ENCODE measurements at places on chromosomes 4 and X.

DNA sequence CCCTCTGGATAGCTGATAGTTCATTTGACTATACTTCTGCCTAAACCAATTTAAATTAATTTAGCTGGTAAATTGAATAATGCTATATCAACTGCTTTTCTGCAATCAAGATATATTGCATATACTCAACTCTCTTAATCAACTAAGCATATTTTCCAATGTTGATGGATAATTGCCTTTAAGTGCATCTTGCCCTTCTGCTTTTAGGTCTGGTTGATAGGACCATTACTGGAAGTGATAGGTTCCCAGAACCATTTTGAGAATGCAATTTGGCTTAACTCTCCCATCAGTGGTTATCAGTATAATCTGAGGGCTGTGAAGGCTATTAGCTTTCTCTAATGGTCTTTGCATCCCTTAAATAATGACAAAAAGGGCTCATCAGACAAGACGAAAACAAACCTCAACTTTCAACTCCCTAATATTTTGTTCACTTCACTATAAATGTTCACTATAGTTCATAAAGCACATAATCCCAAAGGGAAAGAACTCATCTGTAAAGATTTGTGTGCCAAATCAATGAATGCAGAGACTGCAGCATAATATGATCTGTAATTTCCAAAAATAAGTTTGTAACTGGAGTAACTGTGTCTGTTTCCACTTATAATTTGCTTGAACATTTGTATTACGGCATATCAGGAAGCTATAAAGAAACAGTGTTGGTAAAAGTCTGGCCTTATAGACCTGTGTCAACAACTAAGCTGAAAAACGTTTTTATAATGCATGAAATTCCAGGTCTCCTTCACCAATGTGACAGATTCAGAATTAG is 273.6 kb downstream of the FBXO8 start:
- DNase-seq, result no peak

DNA sequence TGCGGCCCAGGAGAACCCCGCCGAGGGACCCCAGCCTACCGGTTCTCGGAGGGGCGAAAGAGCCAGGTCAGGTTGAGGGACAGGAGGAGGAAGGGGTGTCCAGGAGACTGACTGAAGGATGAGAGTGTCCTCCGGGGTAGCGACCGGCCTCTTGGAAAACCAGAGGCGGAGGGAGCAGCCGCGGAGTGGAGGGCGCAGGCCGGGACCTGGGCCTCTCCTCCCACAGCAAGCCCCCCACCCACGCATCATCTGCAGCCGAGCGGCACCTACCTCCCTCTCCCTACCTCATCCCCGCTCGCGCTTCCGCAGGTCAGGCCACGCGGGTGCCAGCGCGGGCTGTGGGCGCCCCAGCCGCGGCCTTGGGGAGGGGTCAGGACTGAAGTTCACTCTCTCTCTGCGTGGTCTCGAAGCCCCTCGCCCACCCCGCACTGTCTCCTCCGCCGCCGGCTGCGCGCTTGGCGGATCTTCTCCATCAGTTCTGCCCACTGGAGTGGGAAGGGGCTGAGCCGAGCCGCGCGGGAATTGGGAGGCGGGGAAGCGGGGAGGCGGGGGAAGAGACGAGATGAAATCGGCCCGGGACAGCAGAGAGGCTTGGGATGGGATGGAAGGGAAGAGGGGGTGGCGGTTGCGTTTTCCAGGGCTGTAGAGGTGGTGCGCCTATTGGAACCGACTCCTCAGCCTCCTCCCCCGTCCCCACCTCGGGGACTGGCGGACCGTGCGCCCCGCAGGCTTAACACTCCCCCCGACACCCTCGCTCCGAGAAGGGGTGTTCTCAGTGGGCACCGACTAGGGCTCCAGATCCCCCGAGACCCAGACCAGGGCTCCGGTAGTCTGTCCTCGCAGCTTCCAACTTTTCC is 1.8 kb downstream of the NLGN4X start:
- peak; percentile 10 for DNase-seq

DNA sequence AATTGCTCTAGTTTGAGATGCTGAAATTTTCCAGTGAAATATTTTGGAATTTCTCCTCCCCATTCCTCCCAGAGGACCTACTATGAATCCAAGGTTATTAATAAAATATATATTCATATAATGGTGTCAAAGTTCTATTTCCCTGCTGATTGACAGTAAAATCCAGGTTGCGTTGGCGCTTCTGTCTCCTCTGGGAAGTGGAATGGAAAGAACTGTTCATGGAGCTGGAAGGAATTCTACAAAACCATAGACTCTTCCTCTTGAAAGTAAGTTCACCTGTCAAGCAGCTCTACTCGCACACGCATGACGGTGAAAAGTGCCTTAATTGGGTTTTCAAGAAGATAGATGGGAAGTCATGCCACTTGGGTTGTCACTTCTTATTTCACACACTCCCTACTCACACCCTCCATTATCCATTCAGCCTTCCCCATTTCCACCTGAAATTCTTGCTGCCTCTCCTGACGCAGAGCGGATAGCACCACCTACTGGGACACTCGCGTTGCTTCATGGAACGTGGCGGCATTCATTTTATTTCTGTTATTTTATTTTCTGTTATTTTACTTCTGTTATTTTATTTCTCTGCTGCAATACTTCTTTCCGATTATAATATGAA is 351.6 kb downstream of the NLGN4X start:
- no peak for DNase-seq

DNA sequence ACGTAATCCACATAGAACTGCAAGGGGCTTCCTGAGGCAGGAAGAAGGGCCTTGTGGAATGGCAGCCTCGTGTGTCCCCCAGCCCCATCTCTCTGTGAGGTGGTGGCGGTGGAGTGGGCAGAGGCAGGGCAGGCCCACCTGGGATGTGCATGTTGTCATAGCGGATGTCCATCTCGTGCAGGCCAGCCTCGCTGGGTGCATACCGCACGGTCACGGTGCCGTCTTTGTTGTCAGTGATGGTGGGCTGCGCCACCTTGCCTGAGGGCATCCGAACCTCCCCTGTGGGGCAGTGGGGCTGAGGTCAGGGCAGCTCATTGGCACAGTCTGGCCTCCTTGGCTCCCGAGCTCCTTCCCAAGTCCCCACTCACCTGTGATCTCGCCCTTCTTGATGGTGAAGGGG is 20.4 kb downstream of the FLNA start:
- DNase-seq, result no peak

DNA sequence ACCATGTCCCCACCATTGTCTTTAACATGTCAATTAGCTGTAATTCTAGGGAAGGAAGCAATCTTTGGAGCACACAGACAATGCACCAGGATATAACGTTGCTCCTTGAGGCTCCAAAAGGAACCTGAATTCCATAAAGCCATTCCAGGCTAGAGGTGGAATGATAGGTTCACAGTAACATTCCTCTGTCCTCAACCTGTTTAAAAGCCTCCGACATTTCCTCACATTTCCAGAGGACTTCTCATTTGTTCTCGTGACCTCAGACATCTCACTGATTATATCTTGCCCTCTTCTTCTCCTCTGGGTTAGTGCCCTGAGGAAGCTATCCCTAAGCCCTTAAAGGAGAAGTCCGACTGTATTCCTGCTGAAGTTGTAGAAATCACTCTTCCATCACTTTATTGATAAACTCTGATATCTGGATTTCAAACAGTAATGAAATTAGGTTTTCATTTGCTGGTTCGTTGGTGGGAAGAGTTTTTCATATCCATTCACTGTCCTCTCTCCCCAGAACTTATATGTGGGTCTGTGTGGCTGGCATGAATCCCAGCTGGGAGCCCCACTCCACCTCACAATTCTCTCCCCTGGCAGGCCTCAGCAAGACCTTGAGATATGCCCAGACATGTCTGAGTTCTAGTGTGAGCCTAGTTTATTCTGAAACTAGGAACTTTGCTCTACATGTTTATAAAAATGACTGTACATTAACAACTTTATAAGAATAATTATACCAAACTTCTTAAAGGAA is 44.2 kb upstream of the PRSS12 start:
- DNase-seq, result no peak

GRCh38 chr4:57073559-57073958 is 36.6 kb downstream of the IGFBP7 start:
- no peak for DNase-seq

DNA sequence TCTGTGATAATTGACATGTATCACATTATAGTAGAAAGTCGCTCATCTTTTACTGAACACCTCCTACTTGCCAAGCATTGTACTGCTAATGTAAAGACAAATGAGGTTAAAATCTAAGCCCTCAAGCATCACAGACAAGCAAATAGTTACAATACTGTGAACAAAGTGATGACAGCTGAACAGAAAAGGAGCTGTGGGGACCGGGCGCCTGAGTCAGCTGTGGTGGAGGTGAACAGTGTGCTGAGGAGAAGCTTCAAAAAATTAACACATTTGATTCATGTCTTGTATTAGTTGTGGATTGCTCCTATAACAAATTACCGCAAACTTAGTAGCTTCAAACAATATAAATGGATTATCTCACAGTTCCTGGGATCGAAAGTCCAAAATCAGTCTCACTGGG is 124.3 kb downstream of the MAPK10 start:
- no peak for DNase-seq

GRCh38 chr4:8694651-8695151 is 102.1 kb downstream of the CPZ start:
- no peak for DNase-seq

- no peak for DNase-seq
Observed at GRCh38 chr4:153514001-153514526, 47.9 kb downstream of the TMEM131L start.

GRCh38 chrX:136953867-136954787 is 73.6 kb upstream of the RBMX start:
- DNase-seq, result peak; percentile 41

DNA sequence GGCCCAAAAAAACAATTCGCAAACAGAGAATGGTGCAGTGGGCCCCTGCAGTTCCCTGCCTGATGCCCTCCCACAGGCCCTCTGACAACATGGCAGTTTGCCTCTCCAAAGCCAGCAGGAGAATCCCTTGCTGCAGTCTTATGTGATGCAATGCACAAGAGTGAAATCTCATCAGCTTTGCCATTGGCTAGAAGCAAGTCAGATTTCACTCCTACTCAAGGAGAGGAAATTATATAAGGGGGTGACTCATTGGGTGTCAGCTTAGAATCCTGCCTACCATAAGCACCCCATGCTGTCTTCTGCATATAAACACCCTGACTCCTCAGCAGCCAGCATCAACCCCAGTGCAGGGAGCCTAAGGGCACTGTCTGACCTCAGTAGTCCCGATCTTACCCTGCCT is 157.3 kb upstream of the LDB2 start:
- DNase-seq, result no peak

DNA sequence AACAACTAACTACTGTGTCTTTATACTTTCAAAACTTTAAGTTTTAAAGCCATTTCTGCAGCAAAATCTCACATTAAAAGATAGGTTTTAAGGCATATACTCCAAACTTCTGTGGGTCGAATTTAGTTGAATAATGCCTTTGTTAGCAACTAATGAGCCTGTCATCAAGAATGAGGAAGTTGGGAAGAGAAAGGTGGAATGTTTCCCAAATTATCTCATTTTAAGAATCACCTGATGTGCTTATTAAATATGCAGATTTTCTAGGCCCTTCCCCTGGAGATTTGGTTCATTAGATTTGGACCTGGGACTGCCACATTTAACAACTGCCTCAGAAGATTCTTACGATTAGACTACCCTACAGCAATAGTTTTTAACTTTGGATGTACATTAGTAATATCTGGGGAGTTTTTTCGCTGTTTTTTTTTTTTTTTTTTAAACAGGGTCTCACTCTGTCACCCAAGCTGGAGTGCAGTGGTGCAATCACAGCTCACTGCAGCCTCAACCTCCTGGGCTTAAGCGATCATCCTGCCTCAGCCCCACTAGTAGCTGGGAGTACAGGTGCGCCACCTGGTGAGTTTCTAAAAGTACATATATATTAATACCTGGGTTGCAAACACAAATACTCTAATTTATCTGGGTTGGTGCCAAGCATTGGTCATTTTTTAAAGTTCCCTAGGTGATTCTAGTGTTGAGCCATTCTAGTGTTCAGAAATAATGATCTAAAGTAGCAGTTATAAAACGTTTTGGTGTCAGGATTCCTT is 16.1 kb upstream of the TASL start:
- DNase-seq, result no peak

DNA sequence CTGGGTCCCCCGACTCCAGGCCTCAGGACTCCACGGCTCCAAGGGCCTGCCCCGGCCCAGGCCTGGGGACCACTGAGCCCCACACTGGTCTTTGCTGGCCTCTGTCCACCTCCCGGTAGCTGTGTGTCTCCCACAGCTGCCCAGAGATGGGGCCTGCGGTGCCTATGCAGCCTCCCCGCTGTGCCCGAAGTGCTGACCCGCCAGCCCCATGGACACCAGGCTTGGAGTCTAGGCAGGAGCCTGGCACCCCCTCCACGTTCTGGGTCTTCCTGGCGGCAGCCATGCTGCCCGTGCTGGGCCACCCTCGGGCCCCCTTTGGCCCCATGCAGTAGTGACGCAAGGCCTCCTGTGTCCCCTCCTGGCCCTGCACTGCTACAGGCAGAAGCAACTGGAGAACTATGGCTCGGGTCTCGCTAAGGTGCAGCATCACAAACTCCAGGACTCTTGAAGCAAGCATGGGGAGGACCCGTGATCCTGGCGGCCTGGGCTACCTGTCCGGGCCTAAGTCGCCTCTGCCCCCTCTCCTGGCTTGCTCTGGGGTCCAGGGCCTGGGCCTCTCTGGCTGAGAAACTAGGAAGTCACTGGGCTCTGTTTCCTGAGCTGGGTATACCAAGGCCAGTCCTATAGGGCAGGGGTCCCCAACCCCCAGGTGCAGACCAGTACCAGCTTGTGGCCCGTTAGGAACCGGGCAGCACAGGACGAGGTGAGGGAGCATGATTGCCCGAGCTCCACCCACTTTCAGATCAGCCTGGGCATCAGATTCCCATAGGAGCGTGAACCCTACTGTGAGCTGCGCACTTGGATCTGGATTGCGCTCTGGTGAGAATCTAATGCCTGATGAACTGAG is 917 bp downstream of the MYL5 start:
- no peak for DNase-seq

GRCh38 chrX:131830400-131831184 is 192.5 kb upstream of the STK26 start:
- DNase-seq, result peak; percentile 41

GRCh38 chrX:131306601-131307000 is 17.5 kb upstream of the IGSF1 start:
- no peak for DNase-seq

- DNase-seq, result peak; percentile 93
Observed at GRCh38 chr4:141133146-141133998, at the start of gene RNF150. RNF150 (minus strand) TSS chr4:141133469.

DNA sequence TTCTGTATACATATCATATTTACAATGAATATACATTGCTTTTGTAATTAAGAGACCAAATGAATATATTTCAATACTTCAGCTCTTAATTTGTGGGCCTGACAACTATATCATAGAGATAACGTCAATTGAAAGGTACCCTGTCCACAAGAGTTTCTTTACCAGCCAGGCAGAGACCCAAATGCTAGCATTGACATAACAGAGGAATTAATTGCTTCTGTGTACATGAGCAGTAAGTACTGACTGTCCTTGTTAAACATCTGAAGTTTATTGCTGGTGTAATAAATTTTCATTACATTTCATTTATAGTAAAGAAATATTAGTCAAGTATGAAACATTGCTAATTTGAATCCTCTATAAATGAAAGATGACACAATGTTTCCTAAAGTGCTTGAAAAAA is 910.8 kb downstream of the CCSER1 start:
- DNase-seq, result no peak

All from hindlimb muscle (tissue), 1 donor.